ENCODE measurements at places on chromosomes 2 and 18. TPM values are rescaled to one million over a fixed set of nuclear protein-coding genes. Genes with fewer than 3 reads are reported as not detected.

DNA sequence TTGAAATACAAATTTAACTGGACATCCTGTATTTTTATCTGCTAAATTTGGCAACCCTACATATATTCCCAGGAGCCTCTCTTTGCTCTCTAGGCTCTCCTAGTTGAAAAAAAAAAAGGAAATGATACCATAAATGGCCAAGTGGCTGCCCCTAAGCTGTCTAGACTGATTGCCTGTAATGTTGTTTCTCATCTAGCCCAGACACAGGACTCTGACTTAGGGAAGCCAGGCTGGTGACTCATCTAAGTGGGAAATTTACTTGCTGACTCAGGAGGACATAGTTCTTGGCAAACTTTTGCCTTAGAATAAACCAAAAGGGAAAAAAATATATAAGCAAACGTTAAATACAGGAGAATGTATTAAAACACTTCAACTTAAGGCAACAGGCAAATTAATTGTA, 14.6 kb upstream of the ITGAV start:
- no peak for DNase-seq

- no peak for DNase-seq
Observed at GRCh38 chr2:224513991-224514390, 71.2 kb downstream of the CUL3 start.

GRCh38 chr2:37829202-37829601, 95.9 kb upstream of the RMDN2 start:
- no peak for DNase-seq

DNA sequence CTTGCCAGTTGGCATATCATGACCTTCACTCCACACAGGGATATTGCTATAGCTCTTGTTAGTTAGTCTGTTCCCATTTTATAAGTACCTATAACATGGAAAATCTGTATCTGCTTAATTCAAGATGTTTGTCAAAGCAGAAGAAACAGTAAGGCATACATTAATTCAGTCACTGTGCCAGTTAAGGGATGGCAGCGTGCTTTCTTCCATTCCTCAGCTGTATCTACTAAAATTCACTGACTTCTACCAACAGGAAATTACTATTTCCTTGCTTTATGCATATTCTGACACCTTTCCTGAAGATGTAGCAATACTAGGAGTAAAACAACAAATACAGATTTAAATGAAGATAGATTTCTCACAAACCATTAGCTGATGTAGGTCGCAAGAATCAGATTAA, 59.9 kb downstream of the RNF152 start:
- DNase-seq, result no peak

- no peak for DNase-seq
Observed at GRCh38 chr2:190618030-190618429, 30.9 kb upstream of the NAB1 start.

DNA sequence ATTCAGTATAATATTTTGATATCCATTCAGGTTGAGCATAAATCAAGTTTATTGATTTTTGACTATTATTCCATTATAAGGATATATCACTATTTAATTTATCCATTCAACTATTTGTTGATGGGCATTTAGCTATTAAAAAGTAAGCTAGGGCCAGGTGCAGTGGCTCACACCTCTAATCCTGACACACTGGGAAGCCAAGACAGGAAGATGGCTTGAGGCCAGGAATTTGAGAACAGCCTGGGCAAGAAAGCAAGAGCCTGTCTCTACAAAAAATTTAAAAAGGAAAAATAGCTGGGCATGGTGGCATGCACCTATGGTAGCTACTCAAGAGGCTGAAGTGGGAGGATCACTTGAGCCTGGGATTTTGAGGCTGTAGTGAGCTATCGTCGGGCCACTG, 183.5 kb downstream of the HNMT start:
- DNase-seq, result no peak

- DNase-seq, result no peak
Observed at GRCh38 chr18:78738076-78738690, 241.4 kb upstream of the SALL3 start.

DNA sequence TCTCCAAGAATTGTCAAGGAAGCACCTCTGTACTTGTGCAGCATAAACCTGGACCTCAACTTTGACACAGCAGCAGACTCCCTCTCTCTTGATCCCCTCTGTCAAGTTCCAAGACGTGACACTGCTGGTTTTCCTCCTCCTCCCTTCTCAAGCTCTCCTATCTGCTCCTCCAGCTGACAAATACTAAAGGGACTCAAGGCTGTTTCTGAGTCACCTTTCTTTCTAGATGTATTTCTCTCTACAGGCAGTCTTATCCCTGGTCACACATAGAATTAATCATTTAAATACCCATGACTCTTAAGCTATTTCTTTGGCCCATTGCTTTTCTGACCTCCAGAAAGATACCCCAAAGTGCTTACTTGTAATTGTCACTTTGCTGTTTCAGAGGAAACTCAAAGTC, 53.5 kb downstream of the SEPTIN10 start:
- DNase-seq, result no peak

- no peak for DNase-seq
Observed at GRCh38 chr2:186126181-186126580, 359.9 kb upstream of the ZC3H15 start.

- DNase-seq, result no peak
Observed at GRCh38 chr18:59681521-59682004, 15.7 kb downstream of the CCBE1 start.

DNA sequence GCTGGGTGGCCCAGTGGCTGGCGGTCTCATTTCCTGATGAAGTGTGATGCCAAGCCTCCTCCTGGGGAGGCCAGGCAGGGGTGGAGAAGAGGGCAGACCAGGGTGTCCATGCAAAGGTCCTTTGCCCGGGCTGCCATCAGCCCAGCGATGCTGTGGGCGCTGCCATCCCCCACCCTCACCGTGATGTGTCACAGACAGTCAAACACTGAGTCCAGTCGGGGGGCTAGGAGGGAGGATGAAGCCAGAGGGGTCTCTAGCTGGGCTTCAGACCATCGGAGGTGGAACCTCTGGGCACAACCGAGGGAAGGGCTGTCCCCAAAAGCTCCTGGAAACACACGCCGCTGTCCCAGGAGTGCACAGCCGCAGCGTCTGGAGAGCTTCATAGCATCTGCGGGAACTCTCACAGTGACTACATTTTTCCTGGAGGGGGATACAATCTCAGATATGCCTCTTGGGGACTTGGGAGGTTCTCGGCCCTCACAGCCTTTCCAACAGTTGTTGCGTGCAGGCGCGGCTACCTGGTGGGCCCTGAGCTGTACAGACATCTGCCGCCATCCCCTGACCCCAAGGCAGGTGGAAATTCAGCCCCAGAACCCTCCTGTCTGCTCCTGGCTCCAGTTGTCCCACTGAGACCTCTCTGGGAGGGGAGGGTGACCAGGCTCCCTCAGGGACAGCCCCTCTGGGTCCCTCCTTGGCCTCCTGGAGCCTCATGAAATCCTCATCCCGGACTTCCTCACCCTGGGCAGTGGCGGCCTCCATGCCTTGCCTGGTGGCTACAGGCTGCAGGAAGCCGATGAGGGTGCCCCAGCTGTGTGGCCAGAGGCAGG, 26.5 kb upstream of the OTOS start:
- no peak for DNase-seq

DNA sequence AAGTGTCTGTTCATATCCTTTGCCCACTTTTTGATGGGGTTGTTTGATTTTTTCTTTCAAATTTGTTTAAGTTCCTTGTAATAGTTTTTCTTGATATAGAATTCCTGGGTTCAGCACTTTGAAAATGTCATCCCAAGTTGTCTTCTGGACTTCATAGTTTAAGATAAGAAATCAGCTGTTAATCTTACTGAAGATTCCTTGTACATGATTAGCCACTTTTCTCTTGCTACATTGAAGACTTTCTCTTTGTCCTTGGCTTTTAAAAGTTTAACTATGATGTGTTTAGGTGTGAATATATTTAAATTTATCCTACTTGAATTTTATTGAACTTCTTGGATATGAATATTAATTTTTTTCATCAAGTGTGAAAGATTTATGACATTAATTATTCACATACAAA, 387.2 kb upstream of the CWC22 start:
- DNase-seq, result no peak

DNA sequence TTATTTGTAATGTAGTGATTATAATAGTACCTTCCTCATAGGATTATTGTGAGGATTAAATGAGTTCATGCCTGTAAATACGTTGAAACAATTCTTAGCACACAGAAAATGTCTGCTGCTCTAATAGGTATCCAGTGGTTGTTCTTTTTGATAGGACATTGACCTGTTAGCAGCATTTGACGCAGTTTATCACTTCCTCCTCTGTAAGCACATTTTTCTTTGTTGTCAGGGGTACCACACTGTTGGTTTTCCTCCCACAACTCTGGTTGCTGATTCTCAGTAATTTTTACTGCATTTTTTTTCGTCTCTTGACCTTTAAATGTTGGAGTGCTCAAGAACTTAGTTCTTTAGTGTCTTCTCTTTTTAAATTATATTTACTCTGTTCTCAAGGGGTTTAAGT, 15.4 kb downstream of the PPM1B start:
- no peak for DNase-seq

GRCh38 chr18:70456376-70456775, 167.5 kb downstream of the SOCS6 start:
- no peak for DNase-seq

Gene APCDD1
- not detected for total RNA-seq

Gene PPIG
- 65.1 TPM for total RNA-seq

Gene GKN2
- total RNA-seq, result not detected

Gene CYRIA
- 11.7 TPM for total RNA-seq

Gene COL4A4
- total RNA-seq, result 7.0 TPM

Gene DYSF
- not detected for total RNA-seq

Gene COLEC12
- not detected for total RNA-seq

Gene FEV
- total RNA-seq, result not detected
